NCI-H187 (cell line): ENCODE measurements at places on chromosomes 16 and 17.

GRCh38 chr16:15055141-15056053 is 477 bp downstream of the NTAN1 start:
- no peak for DNase-seq

DNA sequence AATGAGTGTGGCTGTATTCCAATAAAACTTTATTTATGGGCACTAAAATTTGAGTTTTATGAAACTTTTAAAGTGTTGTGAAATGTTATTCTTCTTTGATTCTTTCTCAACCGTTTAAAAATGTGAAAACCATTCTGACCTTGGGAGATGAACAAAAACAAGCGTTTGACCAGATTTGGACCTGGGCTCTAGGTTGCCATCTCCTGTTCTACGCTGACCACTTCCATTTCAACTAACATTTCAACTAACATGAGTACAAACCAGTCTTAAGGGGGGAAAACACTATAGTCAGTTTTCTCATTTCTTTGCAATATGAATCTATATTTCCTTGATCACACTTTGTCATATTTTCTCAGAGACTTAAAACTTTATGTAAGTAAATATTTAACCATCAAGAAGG is 118.4 kb upstream of the IRX5 start:
- DNase-seq: no peak

GRCh38 chr16:54934481-54935265 is 4.0 kb downstream of the IRX5 start:
- no peak for DNase-seq

DNA sequence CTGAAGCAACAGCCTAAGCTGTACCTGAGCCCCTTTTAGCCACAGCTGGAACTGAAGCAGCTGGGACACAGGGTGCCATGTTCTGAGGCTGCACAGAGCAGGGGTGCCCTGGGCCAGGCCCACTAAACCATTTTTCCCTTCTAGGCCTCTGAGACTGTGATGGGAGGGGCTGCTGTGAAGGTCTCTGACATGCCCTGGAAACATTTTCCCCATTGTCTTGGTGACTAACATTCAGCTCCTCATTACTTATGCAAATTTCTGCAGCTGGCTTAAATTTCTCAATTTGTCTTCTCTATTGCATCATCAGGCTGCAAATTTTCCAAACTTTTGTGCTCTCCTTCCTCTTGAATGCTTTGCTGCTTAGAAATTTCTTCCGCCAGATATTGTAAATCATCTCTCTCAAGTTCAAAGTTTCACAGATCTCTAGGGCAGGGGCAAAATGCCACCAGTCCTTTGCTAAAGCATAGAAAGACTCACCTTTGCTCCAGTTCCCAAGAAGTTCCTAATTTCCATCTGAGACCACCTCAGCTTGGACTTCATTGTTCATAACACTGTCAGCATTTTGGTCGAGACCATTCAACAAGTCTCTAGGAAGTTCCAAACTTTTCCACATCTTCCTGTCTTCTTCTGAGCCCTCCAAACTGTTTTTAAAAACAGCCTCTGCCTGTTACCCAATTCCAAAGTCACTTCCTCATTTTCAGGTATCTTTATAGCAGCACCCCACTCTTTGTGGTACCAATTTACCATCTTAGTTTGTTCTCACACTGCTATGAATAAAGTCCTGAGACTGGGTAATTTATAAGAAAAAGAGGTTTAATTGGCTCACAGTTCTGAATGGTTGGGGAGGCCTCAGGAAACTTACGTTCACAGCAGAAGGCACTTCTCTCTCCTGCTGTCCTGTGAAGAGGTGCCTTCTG is 49.8 kb downstream of the TMEM100 start:
- DNase-seq: no peak

- DNase-seq: no peak
Observed at GRCh38 chr17:37388266-37388665, 12.5 kb downstream of the C17orf78 start.

DNA sequence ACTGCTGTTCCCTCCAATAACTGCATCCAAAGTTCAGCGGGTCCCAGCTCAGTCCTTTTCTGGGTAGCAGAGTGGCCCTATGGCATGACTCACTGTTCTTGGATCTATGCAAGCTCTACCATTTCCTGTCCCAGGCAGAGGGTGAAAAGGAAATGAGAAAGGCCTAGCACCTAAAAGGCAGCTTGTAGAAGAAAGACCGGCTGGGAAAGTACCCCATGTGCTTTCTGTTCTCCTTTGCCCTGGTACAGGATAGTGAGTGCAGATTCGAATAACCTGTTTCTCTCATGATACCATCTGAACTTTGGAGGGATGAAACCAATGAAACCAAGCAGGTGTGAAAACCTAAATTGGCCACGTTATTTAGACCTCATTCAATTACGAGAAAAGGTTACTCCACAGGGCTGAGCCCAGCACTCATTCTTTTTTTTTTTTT is 12.7 kb upstream of the HASPIN start:
- no peak for DNase-seq

- no peak for DNase-seq
Observed at GRCh38 chr17:65222214-65222738, 85.1 kb downstream of the RGS9 start.

DNA sequence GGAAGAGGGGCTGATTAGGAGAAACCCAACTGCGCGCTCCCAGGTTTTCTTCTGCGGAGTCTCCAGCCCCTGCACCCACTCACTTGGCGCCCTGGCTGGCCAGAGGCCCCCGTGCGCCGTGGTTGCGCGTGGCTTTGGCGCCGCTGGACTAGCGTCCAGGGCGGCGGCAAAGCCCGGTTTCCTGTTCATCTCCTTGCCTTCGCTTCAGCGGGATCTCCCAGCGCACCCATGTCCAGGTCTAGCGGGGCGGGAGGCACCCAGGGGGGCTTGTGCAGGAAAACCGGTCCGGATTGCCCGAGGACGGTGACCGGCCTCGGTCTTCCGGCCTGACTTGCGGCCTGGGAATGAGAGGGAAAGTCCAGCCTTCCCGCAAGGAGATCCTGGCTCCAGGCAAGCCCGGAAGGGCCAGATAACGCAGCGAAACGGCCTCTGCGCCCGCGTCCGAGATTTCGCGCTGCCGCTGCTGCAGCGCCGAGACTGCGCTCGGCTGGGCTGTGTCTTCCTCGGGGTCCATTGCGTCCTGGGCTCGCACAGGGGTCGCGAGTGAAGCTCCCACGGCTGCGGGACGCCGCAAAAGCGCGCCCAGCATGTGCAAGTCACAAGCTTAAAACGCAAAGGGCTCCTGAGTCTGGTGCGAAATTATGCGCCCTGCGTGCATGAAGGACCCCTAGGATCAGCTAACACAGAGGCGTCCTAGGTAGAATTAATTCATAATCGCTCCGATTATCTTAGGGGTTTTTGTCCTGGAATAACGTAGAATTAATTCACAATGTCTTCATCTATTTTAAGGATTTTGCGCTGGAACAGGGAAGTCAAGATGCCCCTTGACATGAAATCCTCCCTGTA is 5.7 kb downstream of the FOXF1 start:
- DNase-seq: no peak

GRCh38 chr17:68446626-68447041 is 10.7 kb downstream of the WIPI1 start:
- no peak for DNase-seq

- no peak for DNase-seq
Observed at GRCh38 chr16:57144027-57144426, 41.8 kb downstream of the PSME3IP1 start.

- no peak for DNase-seq
Observed at GRCh38 chr16:15417197-15417596, 17.2 kb upstream of the BMERB1 start.

DNA sequence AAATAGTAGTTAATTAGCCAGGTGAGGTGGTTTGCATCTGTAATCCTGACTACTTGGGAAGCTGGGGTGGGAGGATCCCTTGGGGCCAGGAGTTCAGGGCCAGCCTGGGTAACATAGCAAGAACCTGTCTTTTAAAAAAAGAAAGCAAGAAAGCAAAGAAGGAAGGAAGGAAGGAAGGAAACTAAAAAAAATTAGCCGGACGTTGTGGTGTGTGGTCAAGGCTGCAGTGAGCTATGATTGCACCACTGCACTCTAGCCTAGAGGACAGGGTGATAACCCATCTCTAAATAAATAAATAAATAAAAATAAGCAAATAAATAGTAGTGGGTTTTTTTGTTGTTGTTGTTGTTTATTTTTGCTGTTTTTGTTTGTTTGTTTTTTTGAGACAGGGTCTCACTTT is 39.3 kb upstream of the MAP2K6 start:
- DNase-seq: no peak

- DNase-seq: peak; percentile 64
Observed at GRCh38 chr17:79777894-79778503, at the start of gene CBX2. TSS of gene CBX2 (plus strand) at chr17:79778148. CDS start at chr17:79778236, 88 bp downstream.

- DNase-seq: no peak
Observed at GRCh38 chr17:68291836-68292688, 767 bp downstream of the ARSG start.

- no peak for DNase-seq
Observed at GRCh38 chr16:15900901-15901500, 12.6 kb upstream of the CEP20 start.

- no peak for DNase-seq
Observed at GRCh38 chr17:82039695-82040299, 2.3 kb upstream of the DCXR start.

DNA sequence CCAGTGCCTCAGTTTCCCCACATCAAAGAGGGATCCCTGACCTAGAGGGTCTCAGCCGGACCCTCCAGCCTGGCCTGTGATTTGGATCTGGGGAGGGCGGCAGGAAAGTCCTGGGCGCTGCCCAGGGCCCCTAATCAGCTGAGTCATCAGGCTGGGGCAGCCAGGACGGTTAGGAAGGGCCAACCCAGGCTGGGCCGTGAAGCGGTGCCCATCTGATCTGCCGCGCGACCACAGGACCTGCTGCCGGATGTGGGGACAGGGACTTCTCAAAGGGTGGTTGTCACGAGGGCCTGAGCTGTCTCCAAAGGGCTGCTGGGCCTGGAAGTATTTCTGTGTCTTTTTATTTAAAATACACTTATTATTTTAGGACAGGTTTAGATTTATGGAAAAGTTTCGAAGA is 4.4 kb downstream of the TPSAB1 start:
- DNase-seq: no peak

GRCh38 chr17:66661411-66662256 is 173.3 kb upstream of the CACNG5 start:
- no peak for DNase-seq

DNA sequence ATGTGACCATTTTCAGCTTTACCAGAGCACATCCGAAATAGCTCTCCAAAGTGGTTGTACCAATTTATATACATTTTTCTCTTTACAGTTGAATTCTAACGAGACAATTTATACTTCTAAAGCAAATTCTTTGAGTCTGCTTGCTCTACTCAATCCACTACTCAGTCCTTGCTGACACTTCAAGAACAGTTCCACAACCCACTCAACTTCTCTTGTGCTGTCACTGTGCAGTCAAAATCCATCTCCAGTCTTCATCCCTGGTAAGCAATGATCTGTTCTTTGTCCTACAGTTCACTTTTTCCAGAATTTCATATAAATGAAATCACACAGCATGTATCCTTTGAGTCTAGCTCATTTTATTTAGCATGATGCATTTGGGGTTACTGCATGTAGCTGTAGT is 30.6 kb downstream of the NETO2 start:
- no peak for DNase-seq

GRCh38 chr16:70161350-70161749 is 12.2 kb upstream of the CLEC18C start:
- DNase-seq: no peak

DNA sequence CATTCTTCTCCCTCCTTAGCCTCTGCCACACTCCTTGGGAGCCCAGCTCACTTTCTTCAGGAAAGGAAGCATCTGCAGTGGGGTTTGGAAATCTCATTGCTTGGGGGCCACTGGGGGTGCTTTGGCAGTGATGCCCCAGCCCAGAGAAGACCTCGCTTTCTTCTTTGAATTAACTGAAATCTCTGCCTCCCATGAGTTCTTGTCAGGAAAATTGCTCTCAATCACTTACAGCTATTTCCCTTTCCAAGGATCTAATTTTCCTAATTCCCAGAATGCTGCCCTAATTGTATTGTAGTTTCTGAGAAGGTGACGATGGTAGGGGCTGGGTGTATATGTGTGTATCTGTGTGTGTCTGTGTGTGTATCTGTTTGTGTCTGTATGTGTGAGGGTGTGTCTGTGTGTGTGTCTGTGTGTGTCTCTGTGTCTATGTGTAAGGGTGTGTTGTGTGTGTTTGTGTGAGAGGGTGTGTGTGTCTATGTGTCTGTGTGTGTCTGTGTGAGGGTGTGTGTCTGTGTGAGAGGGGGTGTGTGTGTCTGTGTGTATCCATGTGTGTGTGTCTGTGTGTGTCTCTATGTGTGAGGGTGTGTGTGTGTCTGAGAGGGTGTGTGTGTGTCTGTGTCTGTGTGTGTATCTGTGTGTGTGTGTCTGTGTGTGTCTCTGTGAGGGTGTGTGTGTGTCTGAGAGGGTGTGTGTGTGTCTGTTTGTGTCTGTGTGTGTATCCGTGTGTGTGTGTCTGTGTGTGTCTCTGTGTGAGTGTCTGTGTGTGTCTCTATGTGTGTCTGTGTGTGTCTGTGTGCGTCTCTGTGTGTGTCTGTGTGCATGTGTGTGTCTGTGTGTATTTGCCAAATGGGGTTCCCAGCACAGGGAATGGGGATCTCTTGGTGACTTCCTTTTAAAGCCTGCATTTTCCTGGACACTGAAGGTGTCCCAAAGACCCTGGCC is 83.5 kb upstream of the DNAJA2 start:
- no peak for DNase-seq

DNA sequence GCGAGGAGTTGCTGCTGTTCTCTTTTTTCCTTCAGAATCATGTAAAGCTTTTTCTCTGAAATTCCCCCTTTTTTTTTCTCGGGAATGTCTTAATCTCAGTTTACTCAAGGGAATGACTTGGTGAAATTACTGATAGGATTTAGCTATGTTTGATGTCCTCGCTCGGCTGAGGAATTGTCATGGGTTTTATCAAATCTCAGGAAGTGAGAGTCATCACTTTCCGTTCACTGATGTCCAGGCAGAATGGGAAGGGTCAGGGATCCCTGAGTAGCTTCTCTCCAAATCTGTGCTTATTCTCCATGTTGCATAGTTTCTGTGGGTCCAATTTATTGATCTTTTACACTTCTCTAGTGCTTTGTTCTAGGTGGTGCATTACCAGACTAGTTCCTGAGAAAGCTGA is 6.3 kb downstream of the IGSF6 start:
- no peak for DNase-seq

DNA sequence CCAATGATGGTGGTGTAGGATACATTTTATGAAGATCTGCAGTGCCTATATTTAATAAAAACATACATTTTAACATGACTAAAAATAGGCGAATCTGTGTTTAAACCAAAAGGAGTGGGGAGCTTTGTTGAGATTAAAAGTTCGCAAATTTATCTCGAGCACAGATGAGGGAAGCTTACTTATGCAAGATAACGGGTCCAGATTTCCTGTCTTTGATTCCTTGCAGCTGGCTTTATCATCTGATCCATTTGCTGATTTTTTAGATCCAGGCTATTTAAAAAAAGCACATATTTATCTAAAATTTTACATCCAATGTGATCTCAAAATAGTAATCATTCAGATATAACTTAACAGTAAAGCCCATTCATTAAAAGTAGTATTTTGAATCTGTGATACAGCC is 57.0 kb upstream of the INTS2 start:
- DNase-seq: no peak

GRCh38 chr16:22267764-22268163 is 29.4 kb upstream of the POLR3E start:
- no peak for DNase-seq

GRCh38 chr16:51747329-51747728 is 596.3 kb upstream of the SALL1 start:
- DNase-seq: no peak

- DNase-seq: no peak
Observed at GRCh38 chr17:63431939-63432804, 13.9 kb downstream of the CYB561 start.

- no peak for DNase-seq
Observed at GRCh38 chr17:72616447-72616846, 476.0 kb downstream of the SLC39A11 start.

GRCh38 chr17:1557355-1558095 is 5.1 kb downstream of the PITPNA start:
- DNase-seq: no peak
